ENCODE measurements at places on chromosomes 5 and 9.
A peak's percentile ranks its signal among the peaks of the same experiment; 100 is the strongest.

DNA sequence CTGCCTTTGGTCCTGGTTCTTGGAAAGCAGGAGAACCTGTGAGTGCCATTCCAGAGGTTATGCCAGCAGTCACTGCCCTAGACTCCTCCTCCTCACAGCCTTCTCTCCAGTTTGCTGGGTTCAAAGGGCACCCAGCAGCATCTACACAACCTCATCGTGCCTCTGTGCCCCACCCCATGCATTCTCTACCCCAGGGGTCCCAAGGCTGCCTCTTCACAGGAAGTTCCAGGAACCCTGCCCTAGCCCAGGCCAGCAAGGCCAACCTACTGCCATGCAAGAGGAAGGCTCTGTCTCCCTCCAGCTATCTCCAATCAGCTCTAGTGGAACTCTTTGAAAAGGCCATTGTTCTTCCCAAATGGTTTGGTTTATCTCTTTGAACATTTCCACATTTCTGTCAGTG is 21.2 kb downstream of the ENC1 start:
- DNase-seq: no peak

- DNase-seq: no peak
These were observed 86.9 kb downstream of the TARS1 start for GRCh38 chr5:33527696-33528095.

DNA sequence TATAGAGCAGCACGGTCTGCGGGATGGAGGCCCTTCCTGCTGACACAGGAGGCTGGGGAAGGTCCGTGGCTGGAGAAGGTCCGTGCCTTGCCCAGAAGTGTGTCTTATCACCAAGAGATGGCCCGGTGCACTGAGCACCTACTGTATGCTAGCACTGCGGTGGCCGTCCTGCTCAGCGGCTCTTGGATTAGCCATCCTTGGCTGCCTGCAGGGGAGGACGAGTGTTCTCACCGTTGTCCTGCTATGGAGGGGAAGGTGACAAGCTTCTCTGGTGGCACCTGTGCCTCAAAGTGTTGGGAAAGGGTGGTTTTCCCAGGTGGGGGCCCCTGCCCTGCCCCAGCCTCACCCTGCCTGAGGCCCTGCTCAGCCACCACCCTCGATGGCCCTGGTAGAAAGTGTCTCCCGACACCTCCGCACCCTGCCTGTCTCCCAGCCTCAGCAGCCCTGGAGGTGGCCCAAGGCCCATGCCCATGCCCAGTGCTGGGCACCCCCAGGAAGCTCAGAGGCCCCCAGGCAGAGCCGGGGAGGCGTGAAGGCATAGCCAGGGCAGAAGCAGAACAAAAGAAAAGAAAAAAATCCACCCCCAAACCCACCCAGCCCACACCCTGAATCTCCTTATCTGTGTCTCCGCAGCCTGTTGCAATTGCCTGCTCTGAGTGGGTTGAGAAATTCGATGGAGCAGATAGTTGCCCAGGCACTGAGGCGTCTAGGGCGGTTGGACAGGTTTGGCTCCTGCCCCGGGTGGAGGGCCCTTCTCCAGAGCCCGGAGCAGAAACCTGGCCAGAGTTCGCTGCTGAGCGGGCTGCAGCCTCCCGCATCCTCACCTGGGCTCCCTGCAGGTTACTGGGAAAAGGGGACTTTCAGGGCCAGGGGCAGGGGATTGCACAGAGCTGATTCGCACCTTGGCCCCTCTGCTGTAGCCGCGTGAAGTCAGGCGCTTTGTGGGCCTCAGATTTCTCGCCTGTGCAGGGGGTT is 30.5 kb downstream of the RXRA start:
- no peak for DNase-seq

DNA sequence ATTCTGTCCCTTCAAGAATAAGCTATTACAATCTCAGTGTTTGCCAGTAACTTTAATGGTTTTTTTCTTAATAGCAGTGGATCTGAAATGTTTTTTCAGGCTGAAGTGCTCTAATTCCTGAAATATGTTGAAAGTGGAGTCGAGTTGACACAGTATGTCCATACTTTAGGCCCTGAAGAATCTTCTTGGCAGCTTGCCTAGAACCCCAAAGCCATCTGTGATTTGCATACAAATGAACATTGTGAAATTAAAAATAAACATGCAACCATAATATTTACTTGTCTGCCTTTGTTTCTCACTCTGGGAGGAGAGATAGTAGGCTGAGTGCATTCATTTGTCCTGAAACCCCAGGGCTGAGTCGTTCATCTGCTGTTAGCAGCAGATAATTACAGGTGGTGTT is 152.7 kb downstream of the ADCY2 start:
- DNase-seq: no peak

GRCh38 chr5:176420972-176421544 is 4.7 kb upstream of the CLTB start:
- DNase-seq: no peak

GRCh38 chr9:112234779-112235178 is 59.7 kb upstream of the SUSD1 start:
- DNase-seq: no peak

DNA sequence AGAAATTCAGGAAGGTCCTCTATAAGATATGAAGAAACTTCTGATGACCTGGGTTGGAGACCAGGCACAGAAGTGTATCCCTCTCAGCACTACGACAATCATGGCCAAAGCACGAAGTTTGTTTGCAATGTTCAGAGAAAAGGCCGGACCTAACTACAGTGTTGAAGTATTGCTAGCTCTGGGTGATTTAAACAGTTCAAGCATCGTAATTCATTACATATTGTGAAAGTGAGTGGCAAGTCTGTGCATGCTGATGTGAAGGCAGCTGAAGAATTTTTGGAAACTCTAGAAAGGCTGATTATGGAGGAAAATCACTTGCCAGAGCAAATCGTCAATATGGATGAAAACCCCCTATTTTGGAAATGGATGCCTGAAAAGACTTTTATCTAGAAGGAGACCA is 67.2 kb upstream of the PANK3 start:
- no peak for DNase-seq

DNA sequence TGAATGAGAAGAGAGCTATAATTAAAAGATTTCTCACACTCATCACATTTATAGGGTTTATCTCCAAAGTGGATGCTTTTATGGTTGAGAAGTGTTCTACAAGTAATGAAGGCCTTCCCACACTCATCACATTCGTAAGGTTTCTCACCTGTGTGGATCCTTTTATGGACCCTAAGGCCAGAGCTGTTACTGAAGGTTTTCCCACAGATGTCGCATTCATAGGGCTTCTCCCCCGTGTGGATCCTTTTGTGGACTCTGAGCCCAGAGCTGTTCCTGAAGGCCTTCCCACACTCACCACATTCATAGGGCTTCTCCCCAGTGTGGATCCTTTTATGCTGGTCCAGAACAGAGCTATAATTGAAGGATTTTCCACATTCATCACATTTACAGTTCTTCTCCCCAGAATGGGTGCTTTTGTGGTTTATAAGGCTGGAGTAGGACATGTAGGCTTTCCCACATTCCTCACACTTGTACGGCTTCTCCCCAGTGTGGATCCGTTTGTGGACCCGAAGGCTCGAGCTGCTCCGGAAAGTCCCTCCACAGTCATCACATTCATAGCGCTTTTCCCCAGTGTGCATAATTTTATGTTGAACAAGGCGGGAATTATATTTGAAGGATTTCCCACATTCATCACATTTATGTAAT is 10.5 kb downstream of the ZFP62 start:
- no peak for DNase-seq

DNA sequence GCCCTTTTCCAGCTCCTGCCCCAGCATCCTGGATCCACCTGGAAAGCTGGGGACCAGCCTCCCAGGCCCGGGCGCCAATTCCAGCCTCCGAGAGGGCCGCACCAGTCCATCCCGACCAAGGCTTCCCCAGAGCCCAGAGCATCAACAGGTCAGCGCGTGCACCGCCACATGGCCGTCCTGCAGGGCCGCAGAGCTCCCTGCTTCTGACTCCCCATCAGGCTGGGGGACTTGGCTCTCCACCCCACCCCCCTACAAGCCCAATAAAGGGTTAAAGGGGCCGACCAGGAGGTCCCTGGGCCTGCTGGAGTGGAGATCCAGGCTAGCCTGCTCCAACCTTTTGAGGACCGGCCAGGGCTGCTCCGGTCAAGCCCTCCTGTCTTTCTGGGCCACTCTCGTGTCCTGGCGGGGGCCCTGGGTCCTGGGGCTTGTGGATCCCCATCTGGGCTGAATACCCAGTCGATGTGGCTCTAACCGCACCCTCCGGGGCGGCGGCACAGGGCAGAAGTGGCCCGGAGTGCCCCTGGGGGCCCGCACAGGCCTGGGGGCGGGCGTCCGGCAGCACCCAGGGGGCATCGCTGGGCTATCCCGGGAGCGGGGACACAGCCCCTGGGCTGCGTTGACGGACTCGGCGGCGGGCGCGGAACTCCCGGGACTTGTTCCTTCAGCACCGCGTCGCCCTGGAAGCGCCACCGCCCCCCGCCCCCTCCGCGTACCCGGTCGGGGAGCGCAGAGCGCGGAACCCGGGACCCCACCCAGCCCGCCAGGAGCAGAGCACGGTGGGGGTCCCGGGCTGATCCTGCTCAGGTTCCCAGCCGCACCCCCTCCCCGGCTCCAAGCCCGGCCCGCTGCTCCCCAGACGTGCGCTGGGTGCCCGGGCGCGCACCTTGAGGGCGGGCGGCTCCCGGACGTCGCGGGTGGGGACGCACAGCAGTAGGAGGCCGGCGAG is 590 bp downstream of the ENTPD2 start:
- no peak for DNase-seq

GRCh38 chr5:84239494-84239893 is 145.2 kb downstream of the EDIL3 start:
- DNase-seq: no peak

DNA sequence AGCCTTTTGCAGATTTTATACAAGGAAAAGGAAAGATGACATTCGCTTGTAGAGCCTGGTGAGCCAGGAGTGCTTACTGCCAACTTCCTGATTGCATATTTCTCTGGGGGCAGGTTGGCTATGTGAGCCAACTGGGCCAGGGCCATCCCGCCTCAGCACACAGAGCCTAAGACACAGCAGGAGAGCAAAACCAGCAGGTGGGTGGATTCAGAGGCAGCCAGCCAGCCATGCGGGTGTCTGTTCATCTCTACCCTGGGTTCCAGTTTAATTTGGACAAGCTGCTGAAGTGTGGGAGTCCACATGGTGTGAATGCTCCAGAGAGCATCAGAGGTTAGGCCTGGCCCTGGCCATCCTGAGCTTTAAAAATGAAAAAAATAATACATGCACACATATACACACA is 291.4 kb downstream of the ARHGEF28 start:
- DNase-seq: no peak

GRCh38 chr9:81552581-81552991 is 136.8 kb downstream of the TLE1 start:
- no peak for DNase-seq

- no peak for DNase-seq
These were observed 70.5 kb downstream of the ST8SIA4 start for GRCh38 chr5:100832252-100833230.

- DNase-seq: peak; percentile 10
These were observed 55.2 kb downstream of the HSPA4 start for GRCh38 chr5:133106761-133107572.

DNA sequence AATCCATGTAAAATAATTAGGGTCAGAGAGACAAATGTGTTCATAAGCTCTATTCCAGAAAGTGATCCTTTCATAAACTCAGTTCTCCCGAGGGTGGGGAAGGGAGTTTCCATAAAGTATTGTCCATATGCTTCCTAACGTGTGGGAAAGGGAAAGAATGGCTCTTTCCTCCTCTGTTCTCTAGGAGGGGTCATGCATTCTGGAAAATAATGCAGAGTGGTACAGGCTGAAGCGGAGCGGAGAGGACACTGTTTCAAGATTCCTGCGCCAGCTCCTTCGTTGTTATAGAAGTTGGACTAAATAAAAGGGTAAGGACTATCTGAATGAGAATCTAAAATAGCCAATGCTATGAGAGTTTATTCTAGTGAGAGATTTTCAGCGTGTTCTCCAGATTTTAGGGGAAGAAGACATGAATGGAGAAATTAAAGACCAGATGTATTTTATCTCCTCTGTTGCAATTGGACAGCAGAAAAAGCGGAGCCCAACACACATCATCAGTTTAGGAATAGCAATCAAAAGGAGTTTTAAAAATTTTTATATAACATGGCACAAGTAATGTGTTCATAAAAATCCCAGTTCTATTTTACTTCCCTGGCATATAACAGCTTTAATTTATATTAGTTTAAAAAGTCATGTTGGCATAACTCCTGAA is 166.9 kb upstream of the MPDZ start:
- no peak for DNase-seq

DNA sequence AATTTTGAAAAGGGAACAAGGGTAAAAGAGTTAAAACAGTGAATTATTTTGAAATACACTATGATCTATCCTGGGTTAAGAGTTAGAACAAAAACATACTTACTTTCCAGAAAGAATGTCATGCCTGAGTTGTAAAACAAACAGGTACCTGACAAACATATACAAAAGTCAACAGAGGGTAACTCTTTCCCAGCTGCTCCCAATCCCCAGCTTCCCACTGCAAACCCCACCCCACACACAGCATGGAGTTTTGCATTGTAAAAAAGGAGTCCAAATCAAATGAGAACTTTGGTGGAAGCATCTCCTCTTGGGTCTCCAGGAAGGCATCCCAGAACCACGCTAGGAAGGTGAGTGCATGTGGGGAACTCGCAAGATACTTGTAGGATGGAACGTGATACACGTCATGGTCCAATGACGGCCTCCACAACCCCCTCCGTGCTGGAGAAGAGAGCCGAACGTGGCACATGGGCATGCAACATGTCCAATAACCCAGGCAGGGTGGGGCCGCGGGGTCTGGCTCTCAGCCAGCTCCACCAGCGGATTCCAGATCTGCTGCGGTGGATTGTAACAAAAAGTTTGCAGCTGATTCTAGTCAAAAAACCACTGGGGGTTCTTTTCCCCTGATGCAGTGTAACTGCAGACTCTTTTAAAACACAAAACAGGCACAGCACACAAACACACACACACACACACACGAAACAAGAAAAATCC is 55.8 kb downstream of the EPB41L4B start:
- peak; percentile 6 for DNase-seq

- no peak for DNase-seq
These were observed 126.7 kb upstream of the GRHPR start for GRCh38 chr9:37295796-37296195.

DNA sequence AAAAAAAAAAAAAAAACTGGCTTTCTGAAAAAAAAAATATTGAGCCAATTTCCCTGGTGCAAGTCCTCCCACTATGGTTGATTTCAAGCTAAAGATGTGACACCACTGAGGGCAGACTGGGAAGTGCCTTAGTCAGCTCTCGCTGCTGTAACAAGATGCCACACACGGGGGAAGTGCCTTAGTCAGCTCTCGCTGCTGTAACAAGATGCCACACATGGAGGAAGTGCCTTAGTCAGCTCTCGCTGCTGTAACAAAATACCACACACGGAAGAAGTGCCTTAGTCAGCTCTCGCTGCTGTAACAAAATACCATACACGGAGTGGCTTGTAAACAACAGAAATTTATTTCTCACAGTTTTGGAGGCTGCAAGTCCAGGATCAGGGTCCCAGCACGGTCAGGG is 23.4 kb downstream of the BTNL9 start:
- DNase-seq: no peak

- no peak for DNase-seq
These were observed 18.6 kb upstream of the SLC25A51 start for GRCh38 chr9:37922363-37923117.

DNA sequence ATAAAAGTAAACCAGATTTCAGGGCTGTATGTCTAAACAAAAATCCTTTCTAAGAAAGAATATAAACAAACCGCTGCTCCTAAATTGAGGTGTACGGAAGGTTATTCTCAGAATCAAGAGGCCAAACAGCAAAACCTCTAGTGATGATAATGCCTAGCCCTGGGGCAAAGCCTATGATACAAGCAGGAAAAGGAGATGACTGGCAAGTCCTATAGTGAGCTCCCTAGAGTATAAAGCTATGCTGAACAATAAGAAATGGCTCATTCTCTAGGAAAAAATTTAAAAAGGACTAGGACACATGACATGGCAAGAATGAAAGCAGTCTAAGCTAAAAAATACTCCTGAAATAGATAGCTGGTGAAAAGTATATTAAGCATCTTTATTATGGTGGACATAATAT is 187.1 kb downstream of the BNC2 start:
- no peak for DNase-seq
